ENCODE measurements at places on chromosomes 16 and 17.

- DNase-seq, result no peak
These were observed 29.0 kb downstream of the TRPV2 start for GRCh38 chr17:16444258-16444886.

- no peak for DNase-seq
These were observed 79.6 kb upstream of the ATP2A3 start for GRCh38 chr17:4043862-4044261.

DNA sequence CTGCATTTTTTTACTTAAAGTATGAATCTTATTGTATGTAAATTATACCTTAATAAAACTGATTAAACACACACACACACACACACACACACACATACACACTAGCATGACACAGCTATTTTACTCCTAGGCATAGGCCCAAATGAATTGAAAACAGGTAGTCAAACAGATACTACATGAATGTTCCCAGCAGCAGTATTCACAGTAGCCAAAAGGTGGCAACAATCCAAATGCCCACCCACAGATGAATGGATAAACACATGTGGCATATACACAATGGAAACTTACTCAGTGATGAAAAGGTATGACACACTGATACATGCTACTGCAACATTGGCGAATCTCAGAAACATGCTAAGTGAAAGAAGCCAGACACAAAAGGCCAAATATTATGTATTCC lies 223.5 kb downstream of the CYB561 start:
- DNase-seq, result no peak

DNA sequence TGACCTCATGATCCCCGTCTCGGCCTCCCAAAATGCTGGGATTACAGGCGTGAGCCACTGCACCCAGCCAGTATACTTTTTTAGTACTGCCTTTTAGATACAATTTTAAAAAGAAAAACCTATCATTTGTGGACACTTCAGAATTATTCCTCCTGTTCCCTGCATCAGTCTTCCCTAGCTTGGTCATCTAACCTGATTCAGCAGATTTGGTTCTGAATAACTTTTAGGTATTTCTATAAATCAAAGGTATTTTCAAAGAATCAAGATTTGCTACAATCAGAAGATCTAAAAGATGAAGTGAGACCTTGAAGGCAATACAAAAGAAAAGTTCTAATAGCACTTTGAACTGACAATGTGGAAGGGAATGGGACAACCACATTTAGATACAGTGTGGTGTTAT lies 30.0 kb downstream of the MBTD1 start:
- DNase-seq, result no peak

DNA sequence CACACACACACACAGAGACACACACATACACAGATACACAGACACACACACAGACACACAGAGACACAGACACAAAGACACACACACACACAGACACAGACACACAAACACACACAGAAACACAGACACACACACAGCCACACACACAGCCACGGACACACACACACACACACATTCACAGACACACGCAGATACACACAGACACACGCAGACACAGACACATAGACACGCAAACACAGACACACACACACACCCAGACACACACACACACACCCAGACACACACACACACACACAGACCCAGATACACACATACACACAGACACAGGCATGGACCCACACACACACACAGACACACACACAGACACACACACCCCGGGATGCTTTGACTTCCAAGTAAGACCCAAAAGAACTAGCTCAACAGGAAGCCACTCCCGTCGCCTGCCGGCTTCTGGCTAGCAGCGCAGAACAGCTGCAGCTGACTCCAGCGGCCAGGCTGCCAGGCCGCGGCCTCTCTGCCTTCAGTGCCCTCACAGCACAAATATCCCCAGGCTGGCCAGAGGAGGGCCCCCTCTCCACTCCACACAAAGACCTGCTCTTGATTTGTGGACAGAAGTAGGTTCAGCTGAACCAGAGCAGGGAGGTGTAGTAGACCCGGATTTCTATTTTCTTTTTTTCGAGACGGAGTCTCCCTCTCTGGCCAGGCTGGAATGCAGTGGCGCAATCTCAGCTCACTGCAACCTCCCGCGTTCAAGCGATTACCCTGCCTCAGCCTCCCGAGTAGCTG lies 6.0 kb upstream of the CHRNE start:
- DNase-seq, result peak; percentile 69
